ENCODE measurements at places on chromosomes 4 and X.

DNA sequence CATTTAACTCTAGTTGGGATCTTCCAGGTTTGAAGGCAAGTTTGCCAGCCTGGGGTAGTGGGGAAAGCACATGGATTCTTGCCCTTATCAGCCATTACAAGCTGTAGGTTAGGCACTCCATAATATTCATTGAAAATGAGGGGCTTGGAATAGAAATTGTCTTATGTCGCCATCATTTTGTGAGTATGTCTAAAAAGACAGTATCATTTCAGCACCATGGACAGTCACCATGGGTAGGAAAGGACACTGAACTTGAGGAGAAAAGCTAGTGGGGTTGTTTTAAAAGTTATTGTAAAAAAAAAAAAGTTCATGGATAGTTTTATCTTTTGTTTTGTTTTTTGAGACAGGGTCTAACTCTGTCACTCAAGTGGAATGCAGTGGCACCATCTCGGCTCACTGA, 356.1 kb downstream of the HNRNPD start:
- DNase-seq, result no peak

GRCh38 chr4:149465955-149466354, 349.7 kb downstream of the IQCM start:
- DNase-seq, result no peak

- no peak for DNase-seq
Measured at GRCh38 chr4:5526080-5526846, 182.1 kb downstream of the EVC2 start.

DNA sequence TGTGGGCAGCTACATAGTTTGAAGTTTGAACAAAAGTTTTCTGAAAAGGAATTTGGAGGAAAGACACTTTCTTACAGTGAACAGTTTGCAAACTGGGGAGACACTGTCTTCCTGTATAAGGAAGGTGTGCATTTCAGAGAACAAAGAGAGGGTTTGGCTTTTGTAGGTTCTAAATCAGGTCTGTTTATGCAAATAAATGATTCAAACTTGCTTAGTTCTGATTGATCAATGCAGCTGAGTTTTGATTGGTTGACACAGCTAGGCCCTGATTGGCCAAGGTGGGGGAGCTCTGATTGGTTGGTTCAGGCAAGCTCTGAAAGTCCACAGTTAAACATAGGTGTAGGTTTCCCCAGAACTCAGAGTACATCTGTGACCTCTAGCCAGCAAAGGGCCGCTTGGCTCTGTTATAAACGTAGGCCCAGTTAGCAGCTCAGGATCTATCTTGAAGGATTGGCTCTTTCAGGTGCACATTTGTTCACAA, 63.0 kb upstream of the ENPP6 start:
- no peak for DNase-seq

GRCh38 chr4:14262221-14262620, 634.7 kb upstream of the BOD1L1 start:
- no peak for DNase-seq

DNA sequence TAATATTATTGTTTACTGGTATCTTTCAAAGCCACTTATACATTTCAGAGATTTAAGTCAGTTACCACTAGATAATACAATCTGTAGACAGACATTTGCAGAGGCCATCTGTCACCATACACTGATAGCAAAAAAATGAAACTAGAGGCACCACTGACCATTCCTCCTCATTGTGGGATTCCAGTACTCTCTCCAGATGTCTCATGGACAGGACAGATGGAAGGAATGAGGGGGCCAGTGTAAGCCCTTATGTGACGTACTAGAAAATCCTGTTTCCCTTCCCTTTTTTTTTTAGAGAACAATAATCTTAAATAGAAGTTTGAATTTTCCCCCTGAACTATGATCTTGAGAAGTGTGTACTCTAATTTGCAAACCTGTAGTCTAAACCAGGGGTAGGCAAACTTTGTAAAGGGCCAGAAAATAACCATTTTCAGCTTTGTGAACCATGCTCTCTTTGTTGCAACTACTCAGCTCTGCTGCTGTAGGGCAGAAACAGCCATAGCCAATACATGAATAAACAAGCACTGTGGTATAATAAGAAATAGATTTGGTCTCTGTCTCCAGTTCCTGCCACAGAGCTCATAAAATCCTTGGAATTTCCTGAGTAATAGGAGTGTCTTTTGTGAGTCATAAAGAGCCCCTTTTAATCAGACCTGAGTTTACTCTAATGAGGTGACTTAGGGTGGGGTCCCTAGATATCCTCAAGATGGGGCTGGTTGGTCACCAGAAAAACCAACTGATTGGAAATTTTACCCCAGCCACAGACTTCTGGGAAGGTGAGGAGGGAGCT, 90.4 kb downstream of the MOSPD2 start:
- peak; percentile 31 for DNase-seq

DNA sequence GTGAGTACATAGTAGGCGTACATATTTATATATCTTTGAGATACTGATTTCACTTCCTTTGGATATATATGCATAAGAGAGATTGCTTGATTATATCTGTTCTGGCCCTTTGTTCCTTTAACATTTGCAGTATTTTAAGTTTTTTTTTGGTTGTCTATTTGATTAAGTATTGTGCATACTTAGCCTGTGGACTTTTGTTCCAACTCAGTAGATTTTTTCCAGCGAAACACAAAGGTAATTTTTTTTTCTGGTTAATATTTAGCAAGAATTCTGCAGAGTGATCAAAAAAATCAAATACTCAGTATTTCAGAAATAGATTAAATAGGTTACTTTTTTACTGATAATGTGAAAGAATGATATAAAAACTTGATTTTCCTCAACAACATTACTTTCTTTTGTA, at the start of gene AFM:
Gene AFM, plus strand, starts transcription at position 388 of the 400 bp plus-strand sequence. CDS start 31 bp downstream, outside the sequence.
- DNase-seq, result no peak

- no peak for DNase-seq
Measured at GRCh38 chr4:156109943-156110900, 156.6 kb upstream of the CTSO start.

- no peak for DNase-seq
Measured at GRCh38 chr4:102246416-102246815, 98.9 kb downstream of the SLC39A8 start.

DNA sequence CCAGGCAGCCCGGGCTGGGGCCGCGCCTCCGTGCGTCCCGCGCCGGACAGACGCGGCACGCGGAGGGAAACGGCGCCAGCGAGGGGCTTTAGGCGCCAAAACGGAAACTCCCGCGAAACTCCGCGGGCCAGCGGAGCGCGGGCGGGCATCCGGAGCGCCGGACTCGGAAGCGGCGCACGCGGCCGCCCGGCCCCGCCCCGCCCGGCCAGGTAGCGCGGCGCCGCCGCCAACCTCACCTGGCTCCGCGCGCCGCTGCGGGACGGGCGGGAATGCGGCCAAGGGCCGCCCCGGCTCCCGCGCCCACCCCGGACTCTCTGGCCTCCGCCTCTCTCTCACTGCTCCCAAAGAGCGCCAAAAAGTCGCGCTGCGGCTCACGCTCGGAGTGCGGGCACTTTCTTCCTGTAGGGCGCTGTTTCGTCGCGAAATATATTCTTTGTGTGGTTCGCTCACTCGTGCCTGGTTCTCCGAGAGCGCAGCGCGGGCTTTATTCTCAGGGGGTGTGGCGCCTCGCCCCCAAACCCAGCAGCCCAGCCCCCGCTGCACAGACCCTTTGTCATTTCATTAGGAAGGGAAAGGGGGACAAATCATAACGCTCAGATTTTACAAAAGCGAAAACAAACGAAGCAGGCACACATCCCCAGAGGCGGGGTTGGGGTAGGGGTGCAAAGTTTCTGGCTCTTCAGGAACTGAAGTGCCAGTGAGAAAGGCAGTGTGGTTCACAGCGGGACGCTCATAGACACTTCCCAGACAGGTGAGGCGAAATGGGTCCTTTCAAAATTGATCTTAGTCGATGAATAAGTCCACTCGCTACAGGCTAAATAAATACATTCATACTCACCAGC, 961 bp upstream of the MBNL3 start:
- DNase-seq, result no peak

DNA sequence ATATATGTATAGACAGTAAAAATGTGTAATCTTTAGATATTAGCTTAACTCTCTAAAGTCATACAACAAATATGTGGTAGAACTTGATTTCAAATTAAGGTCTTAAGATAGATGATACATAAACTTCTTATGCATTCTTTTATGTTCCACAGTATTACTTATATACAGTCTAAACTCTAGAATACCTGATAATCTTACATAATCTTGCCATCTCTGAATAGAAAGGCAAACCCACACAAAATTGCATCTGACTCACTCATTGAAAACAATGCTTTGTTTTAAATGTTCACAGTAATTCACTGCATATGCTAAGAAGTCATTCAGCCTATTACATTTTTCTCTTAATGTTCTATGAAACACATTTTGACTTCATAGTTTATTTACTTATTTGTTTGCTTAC, 10.1 kb downstream of the SULT1B1 start:
- DNase-seq, result no peak

- peak; percentile 35 for DNase-seq
Measured at GRCh38 chrX:106959901-106960300, 39.7 kb downstream of the CLDN2 start.

GRCh38 chr4:146033149-146033548, 94.5 kb upstream of the ZNF827 start:
- no peak for DNase-seq

DNA sequence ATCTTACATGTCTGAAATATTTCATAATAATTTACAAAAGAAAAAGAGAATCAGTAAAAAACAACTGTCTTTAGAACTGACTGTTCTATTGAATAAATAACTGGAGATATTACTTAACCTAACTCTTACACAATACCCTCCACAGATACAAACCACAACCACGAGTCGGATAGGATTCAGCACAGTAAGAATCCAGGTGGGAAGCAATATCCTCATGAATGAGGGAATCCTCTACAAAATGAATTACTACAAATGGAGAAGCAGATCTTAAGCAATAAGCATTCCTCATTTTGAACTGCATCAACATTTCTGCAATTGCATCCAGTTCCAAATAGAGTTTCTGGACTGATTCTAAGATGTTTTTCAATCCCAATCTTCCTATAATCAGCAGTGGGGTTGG, 227.1 kb downstream of the SH2D1A start:
- no peak for DNase-seq

- DNase-seq, result no peak
Measured at GRCh38 chr4:6941796-6942195, 32.2 kb downstream of the TBC1D14 start.

GRCh38 chrX:23052324-23052723, 52.6 kb downstream of the DDX53 start:
- no peak for DNase-seq

All from AG08395 (cell line).